ENCODE measurements at places on chromosomes 4 and X.

- DNase-seq: peak; percentile 81
These were observed 29.3 kb downstream of the CRMP1 start for GRCh38 chr4:5863461-5864113.

DNA sequence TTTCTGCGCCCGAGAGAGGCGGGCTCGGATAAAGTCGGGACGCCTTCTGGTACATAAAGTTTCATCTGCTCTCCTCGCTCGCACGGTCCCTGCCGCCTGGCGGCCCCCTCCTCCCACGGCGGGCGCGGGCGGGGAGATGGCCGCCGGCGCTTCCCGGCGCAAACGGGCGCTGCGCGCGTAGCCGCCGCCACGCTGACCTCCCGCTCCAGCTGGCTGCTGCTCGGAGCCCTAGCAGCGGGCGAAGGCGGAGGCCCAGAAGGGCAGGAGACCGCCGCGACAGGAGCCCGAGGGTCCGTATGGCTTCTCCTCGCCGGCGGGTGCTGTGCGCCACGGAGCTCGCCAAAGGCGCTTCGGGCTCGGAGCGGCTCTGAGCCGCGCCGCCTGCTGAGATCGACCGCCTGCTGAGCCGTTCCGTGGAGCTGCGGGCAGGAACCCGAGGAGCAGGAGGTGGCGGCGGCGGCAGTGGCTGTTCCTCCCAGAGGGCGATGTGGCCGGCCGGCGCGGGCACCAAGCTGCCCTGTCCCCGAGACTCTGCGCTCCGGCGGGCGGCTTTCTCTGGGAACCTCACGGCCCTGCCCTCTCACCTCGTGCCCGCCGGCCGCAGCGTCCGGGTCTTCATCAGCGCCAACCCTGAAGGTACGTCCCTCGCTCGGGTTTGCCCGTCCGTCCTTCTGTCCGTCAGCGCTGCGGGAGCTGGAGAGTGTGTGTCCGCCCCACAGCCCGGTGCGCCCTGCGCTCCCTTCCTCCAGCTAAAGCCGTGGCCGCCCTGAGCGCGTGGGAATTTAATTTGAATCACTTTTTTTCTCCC is at the start of gene NWD2:
NWD2 (plus strand) TSS at position 161 of the 808 bp plus-strand sequence; CDS start at position 486, 325 bp downstream.
- DNase-seq: no peak

DNA sequence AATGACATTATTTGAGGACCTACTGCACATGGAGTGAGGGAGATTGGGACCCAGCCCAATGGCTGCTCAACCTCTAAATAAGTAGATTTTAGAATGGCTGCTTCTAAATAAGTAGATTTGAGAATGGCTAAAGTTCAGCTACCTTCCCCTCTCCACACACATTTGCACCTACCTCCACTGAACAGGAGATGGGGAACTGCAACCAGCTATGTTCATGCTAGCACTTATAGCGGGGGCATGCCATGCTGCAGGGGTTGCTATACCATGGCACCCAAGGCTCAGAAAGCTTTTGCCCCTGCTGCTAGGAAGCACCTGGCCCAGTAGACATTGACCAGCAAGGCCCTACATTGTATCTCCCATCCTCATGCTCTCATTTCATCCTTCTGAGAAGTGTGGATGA is 70.2 kb upstream of the MAOA start:
- DNase-seq: no peak

- DNase-seq: no peak
These were observed 390.6 kb downstream of the CFAP47 start for GRCh38 chrX:36310136-36310535.

DNA sequence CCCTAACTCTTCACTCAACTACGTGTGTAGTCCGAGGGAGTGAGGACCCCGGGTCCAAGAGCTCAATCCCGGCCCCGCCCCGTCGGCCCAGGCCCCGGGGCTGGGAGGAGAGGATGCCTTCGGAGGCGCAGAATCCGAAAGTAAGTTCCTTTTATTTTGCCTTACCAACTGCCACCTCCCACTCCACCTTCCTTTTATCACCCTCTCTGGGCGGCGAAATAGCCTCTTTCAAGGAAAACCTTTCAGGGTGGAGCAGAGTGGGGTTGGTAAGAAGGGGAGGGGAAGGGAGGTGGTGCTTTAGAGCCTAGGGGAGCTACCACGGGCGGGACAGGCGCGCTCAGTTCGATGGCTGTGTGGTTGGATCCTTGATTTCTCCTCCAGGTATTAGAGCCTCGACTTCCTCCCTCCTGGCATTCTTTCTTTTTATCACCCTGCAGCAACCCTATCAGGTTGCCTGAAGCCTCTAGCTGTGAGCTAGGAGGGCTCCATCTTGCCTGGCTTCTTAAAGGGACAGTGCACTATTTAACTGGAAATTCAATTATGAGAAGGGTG is 191.2 kb downstream of the RRAGB start:
- no peak for DNase-seq

DNA sequence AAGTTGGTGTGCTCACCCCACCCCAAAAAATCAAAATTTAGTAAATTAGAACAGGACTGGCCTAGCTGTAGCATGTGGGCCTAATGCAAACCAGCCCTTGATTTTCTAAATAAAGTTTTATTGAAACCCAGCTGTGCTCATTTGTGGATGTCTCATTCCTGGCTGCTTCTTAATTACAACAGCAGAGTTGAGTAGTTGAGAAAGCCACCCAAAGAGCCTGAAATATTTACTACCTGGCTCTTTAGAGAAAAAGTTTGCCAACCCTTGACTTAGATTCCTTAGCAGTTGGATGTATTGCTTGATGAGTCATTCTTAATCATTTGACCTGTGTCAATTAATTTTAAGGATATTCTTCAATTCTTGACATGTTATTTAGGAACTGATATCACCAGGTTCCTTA is 168.3 kb upstream of the PUDP start:
- no peak for DNase-seq

GRCh38 chr4:114399105-114399504 is 199.5 kb upstream of the UGT8 start:
- DNase-seq: no peak

DNA sequence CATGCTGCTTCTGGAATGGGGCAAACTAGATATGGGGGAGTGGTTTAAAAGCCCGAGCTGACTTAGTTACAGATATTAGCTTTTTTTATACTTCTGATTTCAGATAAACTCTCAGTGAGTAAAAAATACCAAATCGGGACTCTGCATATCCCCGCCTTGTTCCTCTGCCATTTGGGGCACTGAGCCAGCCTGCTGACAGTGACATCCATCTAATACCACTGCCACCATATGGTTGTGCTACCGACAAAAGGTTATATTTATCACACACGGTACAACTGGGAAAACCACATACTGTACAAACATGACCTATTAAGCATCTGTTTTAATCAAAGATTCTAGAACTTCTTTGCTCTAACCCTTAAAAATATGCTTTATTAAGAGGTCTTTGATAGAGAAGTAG is 78.7 kb downstream of the GALNT7 start:
- no peak for DNase-seq

Measured in fibroblast of skin of left biceps (primary cell).